SK-N-DZ (cell line): ENCODE measurements at places on chromosomes 16 and 17.
A peak's percentile ranks its signal among the peaks of the same experiment; 100 is the strongest.

DNA sequence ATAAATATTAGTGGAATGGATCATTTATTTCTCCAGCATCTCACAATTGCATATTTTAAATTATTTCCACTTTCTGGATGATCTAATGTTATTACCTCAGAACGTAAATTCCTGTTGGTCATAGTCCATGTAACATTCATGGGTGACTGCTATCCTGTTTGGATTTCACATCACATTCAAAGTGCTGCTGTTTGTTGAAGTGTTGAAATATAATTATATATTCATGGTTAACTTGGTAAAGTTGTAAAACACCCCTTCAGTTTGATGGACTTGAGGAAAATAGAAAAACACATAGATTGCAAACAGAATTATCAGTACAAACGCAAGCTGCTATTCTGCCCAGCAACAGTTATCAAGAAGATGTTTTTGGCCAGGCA is 59.6 kb downstream of the TANGO6 start:
- DNase-seq = no peak

GRCh38 chr17:67902511-67903231 is 77.4 kb downstream of the BPTF start:
- no peak for DNase-seq

DNA sequence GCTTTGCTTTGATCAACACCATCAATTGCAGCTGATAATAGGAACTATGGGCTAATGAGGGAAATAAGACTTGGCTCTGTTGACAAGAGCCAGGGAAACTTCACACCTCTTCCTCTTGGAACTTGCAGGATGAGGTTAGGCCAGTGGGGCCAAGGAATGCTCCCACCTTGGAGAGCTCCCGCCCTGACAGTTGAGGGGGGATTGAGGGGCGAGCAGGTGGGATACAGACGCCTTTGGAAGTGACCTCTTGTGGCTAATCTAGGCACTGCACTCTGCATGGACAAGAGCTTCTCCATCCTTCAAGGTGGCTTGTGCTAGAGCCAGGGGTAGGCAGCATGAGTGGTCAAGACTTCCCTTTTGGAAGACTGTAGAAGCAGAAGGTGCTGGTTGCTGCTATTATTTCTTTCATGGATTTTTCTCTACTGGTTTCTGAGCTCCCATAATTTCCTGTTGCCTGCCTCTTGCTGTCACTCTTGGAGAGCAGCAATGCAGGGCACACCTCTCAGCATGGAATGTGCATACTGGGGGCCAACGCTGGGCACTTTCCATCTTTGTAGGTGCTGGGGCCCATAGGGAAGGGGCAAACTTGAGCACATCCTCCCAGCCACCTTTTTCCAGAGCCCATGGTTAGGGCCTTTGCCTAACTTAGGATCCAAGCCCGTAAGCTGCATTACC is 2.3 kb upstream of the PHF12 start:
- peak; percentile 83 for DNase-seq

DNA sequence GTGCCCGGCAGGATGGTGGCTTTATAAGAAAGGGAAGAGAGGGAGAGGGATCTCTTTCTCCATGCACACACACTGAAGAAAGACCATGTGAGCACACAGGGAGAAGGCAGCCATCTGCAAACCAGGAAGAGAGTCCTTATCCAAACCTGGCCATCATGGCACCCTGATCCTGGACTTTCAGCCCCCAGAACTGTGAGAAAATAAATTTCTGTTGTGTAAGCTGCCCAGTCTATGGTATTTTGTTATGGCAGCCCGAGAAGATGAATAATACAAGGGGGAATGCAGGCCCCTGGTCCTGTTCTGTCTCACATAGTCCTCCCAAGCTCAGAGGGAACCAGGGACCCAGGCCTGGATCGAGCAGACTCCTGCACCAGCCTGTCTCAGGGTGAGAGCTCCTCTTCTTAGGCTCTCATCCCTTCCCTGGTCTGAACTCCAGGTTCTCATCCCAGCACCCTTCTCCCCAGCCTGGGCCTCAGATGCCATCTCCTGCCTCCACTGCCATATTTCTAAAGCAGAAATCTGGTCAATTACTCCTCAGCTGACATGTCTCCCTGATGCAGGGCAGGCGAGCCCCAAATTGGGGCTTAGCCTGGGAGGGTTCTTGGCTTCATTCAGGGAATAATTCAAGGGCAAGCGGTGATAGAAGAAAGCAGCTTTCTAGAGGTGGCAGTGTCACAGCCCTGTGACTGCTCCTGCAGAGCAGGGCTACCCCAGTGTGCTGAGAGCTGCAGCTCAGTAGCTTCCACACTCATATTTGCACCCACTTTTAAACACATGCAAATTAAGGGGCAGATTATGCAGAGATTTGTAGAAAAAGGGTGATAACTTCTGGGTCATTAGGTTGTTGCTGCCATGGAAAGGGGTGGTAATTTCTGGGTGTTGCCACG is 28.8 kb downstream of the IGFBP4 start:
- DNase-seq = peak; percentile 38

- no peak for DNase-seq
These were observed 140 bp downstream of the FSCN2 start for GRCh38 chr17:81528384-81528650.

- DNase-seq = no peak
These were observed 37.2 kb downstream of the ACSM1 start for GRCh38 chr16:20660325-20660724.

GRCh38 chr17:31621566-31621965 is 230.1 kb downstream of the RAB11FIP4 start:
- DNase-seq = no peak

DNA sequence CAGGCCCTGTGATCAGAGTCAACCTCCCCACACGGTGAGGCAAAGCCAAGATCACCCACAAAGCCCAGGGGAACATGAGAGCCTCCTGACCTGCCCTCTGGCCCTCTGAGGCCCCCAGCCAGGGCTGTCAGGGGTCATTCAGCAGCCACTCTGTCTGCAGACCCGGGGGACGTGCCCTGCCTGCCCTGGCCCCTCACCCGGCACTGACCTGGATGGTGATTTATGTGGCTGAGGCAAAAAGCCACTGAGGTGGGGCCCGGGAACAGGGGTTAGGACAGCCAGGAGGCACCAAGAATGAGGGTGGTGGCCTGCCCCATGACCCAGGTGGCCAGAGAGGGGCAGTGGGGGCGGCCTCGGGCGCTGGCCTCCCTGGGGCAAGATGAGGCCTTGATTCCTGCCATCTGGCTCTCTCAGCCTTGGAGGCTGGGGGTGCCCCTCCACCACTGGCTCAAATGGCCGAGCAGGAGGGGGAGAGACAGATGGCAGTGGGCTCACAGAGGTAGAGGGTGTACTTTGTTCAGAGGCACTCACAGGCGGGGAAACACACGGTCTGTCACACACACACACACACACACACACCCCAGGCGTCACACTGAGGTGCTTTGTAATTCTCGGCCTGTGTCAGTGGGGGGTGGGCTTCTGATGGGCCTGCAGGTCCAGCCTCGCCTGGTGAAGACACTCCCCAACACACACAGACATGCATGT is 174.0 kb upstream of the GSE1 start:
- no peak for DNase-seq

GRCh38 chr17:73492125-73492820 is 152.0 kb downstream of the SDK2 start:
- DNase-seq = no peak

DNA sequence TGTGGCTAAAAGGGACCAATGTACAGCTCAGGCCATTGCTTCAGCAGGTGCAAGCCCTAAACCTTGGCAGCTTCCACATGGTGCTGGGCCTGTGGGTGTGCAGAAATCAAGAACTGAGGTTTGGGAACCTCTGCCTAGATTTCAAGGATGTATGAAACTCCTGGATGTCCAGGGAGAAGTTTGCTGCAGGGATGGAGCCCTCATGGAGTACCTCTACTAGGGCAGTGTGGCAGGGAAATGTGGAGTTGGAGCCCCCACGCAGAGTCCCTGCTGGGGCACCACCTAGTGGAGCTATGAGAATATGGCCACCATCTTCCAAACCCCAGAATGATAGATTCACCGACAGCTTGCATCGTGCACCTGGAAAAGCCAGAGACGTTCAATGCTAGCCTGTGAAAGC is 13.0 kb downstream of the EFCAB5 start:
- DNase-seq = no peak
